ENCODE measurements at places on chromosomes 4 and X.

DNA sequence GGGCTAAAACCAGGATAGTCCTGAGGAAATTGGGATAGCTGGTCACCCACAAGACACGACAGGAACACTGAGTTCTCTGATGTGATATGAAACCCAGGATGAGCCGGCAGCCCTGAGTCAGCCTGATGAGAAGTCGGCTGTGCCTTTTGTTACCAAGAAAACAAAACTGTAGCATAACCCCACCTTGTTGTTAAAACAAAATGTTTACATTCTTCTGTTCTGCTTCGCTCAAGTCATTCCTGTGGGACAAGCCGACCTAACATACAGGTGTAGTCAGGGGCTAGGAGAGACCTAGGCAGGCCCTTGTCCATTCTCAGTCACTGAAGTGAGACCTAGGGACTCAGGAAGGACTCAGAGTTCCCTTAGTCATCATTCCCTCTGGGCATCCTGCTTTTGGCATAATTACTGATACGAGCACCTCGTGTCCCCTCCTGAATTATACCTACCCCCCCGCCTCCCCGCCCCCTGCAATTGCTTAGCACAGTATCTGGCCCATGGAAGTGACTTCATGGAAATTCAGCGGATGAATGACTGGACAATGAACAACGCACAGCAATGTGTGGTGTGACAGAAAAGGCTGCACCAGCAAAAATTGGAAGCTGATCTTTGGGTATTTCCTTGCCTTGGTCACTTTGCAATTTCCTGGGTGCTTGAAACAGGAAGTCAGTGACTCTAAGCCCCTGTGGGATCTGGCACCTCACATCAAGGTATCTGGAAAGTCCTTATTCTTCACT is 31.9 kb upstream of the TLR2 start:
- no peak for DNase-seq

DNA sequence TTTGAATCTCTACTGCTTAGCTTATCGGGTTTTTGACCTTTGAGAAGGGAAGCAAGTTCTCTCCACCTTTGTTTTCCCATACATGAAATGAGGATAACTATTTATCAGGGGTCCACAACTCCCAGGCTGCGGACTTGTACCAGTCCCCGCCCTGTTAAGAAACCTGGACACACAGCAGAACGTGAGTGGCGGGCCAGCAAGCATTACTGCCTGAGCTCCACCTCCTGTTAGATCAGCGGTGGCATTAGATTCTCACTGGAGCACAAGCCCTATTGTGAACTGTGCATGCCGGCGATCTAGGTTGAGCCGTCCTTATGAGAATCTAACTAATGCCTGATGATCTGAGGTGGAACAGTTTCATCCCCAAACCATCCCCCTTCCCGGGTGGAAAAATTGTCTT is 579.5 kb downstream of the GALNTL6 start:
- no peak for DNase-seq

- no peak for DNase-seq
Measured at GRCh38 chr4:137656661-137657060, 124.4 kb upstream of the PCDH18 start.

GRCh38 chr4:35884714-35885480 is 359.4 kb downstream of the ARAP2 start:
- no peak for DNase-seq

- no peak for DNase-seq
Measured at GRCh38 chrX:72306085-72306801, 529 bp upstream of the CITED1 start.

GRCh38 chrX:48613502-48614160 is 16.3 kb downstream of the WDR13 start:
- no peak for DNase-seq

DNA sequence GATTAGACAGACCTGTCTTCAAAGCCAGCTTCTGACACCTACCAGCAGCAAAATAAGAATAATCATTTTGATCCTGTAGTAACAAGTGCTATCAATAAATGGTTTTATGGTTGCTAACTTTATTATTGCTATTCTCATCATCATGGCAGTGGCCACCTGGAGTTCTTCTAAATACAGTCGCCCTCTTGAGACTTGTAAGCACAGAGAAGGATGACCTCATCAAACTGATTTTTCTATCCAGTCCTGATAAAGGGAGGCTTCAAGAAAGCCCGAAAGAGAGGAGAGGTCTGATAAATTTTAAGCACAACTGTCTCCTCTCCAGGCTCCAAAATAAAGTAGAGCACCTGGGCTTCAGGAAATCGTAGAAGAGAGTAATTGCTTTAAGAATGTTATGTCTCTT is 286.4 kb downstream of the USP46 start:
- no peak for DNase-seq

GRCh38 chr4:149269835-149270234 is 545.8 kb downstream of the IQCM start:
- DNase-seq = no peak

DNA sequence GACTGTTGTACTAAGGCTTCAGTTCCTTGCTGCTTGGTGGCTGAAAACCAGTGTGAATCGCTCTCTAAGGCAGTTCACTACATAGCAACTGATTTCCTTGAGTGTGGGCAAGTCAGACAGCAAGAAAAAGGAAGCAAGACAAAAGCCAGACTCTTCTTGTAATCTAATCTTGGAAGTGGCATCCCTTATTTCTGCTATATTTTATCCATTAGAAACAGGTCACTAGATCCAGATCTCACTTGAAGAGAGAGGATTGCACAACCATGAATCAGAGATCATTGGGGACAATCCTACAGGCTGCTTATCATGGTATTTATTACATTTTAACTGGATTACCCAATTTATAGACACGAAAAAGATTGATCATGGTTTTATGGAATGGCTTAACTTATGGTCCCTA is 684.5 kb downstream of the GRID2 start:
- no peak for DNase-seq

- DNase-seq = no peak
Measured at GRCh38 chr4:4470208-4470607, 71.6 kb downstream of the STX18 start.

DNA sequence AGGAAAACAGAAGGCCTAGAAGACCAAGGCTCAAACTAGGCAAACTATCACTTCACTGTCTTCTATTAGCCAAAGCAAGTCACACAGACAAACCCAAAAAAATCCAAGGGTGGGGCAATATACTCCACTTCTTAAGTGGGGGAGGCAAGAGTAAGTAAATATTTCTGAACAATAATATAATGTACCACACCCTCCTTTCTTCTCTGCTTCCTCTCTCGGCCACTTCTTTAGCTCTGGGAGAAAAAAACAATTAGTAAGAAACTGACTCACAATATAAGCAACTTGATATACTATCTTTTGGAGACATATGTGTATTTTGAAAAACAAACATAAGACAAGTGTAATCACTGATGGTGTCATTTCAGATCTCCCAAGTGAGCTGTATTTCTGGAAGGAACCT is 14.8 kb downstream of the DCAF8L1 start:
- DNase-seq = no peak

DNA sequence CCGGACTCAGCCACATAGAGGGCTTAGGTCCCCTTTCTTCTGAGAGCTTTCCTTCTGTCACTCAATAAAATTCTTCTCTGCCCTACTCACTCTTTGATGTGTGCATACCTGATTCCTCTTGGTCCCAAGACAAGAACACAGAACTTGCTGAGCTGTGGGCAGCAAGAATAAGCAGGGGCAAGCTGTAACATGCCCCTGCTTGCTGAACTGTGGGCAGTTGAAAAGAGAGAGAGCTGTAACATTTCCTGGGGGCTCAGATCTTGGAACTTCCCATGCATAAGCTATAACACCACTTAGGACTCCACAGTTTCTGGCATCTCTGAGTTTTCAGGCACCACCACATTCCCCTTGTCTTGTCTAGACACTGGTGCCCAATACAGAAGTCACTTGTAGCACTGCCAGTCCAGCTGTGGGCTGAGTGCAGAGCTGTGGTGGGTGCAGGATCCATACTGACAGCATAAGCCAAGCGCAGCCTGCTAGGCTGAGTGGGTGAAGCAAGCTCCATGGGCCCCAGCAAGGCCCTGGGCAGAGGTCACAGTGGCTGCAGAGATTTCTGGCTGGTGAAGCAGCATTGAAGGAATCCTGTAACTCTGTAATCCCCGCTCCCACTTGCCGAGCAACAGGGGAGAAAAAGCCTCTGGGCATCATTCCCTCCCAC is 241.2 kb downstream of the PCDH10 start:
- DNase-seq = no peak

DNA sequence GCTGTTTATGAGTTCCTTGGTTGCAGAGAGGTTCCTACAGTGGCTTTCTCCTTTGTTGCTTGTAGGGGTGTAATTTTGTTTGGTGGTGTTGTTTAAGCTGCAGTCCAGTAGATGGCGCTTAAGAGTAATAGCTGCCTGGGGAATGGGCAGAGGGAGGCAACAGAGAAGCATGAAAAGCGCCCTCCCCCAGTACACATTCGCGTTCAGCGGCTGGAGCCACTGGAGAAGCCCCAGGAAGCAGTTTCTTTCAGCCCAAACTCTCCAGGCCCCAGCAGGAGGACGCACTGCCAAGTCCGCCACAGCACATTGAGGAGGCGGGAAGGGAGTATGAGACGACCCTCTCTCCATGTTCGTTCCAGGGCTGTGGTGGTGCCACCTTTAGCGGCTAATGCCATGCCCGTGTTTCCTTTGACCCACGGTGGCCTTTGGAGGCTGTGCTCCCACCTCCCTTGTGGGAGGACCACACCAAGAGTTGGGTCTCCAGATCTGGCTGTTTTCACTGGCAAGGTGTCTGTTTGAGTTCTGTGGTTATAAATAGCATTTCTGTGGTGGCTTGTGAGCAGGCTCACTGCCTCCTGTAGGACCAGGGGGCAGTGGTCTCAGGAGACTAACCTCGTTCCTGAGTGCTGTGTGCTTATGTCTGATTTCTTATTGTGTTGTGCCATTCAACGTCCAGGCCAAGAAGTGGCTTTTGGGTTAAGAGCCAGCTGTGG is 252.3 kb downstream of the ARHGAP10 start:
- DNase-seq = peak; percentile 83

DNA sequence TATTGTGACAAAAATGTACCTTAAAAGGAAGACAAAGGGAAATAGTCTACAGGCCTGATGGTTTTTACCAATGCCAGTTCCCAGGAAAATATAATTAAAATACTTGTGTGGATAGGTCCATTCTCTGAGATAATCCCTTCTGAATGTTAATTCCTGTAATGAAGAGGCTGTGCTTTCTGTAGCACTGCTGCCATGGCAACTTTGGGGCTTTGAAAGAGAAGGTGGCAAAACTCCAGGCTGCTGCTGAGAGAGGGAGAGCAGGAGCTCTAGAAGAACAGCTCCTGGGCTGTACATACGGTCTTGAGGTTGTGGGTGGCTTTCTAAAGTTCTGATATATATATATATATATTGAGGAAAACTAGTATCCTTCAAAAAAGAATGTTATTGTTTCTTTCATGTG is 125.4 kb downstream of the PDLIM5 start:
- DNase-seq = peak; percentile 55

DNA sequence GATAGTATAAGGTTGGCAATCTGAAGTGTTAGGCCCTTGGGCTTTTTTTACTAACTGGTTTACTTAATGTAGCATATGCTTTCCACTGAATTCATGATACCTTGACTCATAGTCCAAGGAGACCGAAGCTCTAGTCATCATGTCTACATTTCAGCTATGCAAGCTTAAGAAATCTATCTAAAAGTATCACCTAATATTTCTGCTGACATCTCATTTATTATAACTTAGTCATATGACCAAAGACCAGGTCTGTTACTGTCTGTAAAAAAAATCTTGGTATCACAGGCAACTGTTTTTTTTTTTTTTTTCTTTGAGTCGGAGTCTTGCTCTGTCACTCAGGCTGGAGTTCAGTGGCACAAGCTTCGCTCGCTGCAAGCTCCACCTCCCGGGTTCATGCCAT is 814.0 kb upstream of the NDST4 start:
- DNase-seq = no peak

GRCh38 chr4:3121110-3121509 is 46.6 kb downstream of the HTT start:
- DNase-seq = no peak

DNA sequence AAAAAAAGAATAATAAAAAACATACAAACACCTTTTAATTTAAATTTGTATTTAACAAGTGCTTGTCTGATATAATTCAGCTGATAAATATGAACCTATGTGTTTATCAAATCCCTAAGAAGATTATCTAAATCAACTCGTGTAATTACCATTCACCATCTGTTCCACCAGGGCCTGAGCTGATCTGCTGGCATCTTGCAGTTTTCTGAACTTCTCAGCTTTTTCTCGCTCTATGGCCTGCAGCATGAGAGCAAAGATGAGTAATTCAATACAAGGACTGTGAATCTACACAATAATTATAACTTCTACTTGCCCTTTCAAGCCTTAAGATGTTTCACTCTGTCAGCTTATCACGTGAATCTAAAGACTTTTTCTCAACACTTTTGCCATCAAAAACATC is 709.7 kb downstream of the DMD start:
- DNase-seq = no peak

DNA sequence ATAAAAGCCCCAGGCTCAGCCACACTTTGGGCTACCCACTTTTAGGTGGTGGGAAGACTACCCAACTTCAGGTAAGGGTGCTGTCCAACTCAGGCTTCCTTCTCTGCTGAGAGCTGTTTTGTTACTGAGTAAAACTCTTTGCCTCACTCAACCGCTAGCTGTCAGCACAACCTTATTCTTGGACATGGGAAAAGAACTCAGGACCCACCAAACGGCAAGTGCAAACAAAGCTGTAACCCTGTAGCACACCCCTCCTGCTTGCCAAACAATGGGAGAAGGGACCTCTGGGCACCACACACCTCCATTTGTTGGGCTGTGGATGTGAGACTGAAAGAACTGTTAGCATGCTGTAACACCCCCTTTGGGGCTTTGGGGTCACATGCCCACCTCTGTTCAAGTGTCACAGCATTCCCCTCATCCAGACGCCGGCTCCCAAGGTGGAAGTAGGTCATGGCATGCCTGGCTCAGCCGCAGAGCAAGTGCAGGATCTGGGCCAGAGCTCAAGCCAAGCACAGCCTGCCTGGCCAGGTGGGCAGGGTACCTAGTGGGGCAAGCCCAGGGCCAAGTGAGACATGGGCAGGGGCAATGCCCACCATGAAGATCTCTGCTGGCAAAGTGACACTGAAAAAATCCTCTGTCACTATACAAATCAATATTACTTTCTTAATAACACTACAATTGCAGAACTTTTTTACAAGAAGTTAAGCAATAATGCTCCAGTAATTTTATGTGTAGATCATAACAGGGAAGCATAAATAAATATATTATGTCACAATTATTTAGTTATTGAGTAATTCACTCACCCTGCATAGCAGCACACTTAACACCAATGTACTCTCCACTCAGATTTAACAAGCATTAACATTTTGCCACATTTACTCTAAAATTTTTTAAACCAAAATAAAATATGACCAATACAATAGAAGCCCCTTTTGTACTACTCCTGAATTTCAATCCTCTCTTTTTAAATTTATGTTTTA is 107.2 kb downstream of the TBCK start:
- DNase-seq = peak; percentile 50

GRCh38 chrX:54357414-54358377 is at the start of gene WNK3:
WNK3 (minus strand) TSS chrX:54358046.
- peak; percentile 88 for DNase-seq

DNA sequence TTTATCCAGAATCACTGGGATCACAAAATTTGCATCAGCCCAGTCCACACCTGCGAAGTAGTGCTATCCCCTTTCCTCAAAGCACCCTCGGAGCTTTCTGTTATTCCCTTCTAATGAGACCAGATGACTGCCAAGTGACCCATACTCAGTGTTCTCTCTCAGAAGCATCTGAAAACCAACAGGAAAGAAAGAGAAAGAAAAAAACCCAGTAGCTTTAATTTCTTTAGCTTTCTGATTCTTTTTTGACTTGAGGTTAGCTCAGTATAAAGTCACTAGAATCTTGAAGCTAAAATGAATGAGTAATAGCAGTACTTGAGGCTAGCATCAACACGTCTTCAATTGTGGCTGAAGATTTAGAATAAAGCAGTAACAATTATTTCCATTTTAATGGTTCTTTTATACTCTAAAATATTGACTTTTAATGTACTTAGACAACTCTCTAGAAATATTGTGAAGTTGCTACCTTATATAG is 124.4 kb downstream of the ANK2 start:
- no peak for DNase-seq
